Fibroblast of gingiva (primary cell): ENCODE measurements at places on chromosomes 1 and 21.
A peak's percentile ranks its signal among the peaks of the same experiment; 100 is the strongest.

DNA sequence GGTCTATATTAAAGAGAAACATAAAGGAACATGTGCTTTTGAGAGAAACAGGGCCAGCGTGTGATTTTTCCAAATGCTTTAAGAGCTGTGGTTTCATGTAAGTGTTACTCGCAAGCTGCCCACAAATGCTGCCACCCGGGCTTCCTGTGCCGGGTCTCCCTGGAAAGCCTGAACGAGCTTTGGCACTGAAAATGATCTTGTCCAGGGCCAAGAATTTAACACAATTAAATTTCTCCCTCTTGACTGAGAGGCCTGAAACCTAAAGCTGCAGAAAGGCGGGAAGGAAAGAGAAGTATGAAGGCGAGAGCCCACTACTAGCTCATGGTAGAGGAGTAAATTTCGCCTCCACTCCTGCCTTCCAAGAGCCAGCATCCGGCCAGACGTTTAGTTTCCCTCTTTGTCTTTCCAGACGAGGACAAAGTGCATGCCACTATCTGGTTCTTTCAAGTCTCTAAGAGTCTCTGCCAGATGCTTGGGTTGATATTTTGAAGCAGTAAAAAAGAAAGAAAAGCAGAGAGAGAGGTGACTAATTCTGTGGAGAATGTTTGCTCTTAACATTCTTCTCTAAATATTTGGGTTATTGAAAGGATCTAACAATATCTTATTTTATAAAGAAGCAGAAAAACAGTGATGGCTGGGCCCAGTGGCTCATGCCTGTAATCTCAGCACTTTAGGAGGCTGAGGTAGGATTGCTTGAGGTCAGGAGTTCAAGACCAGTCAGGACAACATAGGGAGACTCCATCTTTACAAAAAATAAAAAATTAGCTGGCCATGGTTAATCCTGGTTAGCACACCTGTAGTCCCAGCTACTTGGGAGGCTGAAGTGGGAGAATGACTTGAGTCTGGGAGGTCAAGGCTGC, 100.0 kb upstream of the HNRNPU start:
- peak; percentile 71 for DNase-seq

DNA sequence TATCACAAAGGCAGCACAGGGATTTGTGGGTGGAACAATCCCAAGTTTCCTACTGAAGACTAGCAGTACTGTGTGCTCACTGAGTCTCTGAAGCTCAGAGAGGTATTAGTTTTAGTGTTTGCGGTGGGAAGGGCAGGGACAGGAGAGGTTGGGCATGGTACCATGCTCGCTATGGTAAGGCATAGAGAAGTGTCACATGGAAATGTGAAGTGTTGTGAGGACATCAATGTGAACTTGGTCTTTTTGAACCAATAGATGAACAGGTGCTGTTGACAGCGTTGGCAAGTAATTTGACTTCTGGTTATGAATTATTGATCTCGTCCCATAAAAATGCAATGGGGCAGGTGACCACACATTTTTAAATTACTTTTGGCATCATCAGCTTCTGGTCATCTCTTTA, 55.8 kb upstream of the ADAMTS1 start:
- DNase-seq = no peak

- no peak for DNase-seq
Measured at GRCh38 chr1:171286032-171286705, 27.8 kb upstream of the FMO4 start.

DNA sequence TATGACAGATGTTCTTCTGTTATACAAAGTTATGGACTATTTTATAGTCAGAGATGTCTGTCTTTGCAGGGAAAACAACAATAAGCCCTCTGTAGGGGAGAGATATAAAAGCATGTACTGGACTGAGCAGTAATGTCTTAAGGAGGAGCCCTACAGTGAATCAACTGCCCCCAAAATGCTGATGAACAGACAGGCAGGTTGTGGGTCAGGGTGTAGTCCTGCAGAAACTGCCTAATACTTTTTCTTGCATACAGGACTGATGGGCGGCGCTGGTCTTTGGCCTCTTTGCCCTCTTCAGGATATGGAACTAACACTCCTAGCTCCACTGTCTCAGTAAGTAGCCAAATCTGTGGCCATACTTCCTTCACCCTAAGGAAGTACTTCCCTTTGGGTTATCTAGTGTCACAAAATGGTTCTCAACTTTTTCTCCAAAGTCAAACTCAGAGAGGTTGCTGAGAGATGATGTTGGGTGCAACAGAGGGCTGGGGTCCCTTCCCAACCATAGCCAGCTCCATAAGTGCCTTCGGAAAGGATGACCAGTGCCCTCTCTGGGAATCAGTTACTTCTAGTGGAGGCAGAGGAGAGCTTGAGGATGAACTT, 129.8 kb downstream of the PIK3R3 start:
- no peak for DNase-seq

DNA sequence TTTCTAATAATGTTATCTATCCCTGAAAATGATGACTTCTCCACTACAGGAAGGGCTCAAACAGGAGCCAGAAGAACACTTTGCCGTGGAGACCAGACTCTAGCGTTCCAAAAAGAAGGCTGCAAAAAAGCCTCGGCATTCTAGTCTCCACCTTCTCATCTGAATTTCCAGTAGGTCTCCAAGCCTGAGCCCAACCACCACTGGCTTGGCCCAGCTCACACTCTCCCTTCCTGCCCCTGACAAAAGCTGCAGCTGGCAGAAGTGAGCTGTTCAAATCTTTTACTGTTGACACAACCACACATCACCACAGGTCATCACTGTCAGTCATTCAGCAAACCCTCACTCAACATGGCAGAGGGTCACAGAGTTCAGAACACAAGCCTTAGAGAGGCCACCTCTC, 69.3 kb downstream of the CAMK2N1 start:
- DNase-seq = no peak

- no peak for DNase-seq
Measured at GRCh38 chr1:6587261-6588005, 7.6 kb downstream of the ZBTB48 start.

DNA sequence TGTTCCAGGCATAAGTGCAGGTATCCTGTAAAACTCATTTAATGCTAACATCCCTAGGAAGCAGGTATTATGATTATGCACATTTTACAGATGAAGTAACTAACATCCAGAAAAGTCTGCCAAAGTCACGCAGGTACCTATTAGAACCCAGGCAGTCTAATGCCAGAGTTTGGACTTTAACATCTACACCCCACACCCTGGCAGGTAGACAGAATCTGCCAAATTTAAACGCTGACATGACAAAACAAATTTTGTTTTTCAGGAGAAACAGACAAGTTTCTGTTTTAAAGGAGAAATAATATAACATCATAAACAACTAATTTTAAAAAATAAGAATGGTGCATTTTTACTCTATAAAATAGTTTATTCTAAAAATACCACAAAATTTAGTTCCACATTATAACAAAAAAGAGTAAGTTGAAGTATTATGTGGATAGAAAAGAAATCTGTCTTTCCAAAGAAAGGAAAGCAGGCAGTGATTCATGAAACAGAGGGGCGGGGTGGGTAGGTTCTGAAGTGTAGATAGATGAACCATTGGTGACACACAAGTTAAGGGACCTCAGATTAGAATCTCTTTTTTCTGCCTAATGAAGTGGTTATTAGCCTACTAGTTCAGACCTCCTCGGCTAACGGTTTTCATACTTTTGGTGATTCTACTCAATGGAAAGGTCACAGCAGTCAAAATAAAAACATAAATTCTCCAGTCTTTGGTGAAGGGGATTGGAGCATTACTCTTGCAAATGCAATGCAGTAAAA, 1.7 kb downstream of the ASPM start:
- DNase-seq = no peak

GRCh38 chr1:26121854-26122773, 10.5 kb downstream of the PDIK1L start:
- DNase-seq = no peak
